HFFc6 (cell line): ENCODE measurements at places on chromosomes 1 and 21. TPM values are rescaled to one million over a fixed set of nuclear protein-coding genes. Genes with fewer than 3 reads are reported as not detected.

DNA sequence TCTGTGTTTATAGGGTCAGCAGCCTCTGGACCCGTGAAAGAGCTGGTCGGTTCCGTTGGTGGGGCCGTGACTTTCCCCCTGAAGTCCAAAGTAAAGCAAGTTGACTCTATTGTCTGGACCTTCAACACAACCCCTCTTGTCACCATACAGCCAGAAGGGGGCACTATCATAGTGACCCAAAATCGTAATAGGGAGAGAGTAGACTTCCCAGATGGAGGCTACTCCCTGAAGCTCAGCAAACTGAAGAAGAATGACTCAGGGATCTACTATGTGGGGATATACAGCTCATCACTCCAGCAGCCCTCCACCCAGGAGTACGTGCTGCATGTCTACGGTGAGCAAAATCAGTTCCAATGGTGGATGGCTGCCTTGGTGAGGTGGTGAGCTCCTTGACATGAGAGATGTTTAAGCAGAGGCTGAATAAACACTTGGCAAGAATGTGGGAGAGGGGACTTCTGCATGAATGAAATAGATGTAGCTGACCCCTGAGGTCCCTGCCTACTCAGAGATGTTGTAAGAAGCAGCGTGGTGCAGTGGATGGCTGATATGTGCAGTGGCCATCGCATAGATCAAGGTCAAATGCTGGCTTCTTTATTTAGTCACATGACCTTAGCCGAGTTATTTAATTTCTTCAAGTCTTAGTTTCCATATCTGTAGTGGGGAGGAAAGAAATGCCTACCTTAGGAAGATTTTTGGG, 9.3 kb downstream of the SLAMF7 start:
- peak; percentile 22 for DNase-seq

GRCh38 chr21:20999659-21000058, 1.4 kb downstream of the NCAM2 start:
- DNase-seq = peak; percentile 20

DNA sequence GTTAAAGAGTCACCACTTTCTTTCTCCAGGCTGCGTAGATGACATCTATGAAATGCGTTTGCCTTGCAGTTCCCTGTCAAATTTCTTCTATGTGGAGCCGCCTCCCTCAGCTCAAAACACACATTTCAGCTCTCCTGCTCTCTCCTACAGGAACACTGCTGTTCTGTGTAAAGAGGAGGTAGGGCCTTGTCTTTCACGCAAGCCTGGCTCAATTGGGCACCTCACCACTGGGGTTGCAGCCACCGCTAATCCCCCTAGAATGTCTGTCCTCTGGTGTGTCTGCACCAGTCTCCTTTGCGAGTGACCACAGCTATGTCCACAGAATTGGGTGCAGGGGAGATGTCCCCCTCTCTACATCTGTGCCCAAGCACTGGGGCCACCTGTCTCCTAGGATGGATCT, 31.8 kb upstream of the CFHR4 start:
- DNase-seq = no peak

DNA sequence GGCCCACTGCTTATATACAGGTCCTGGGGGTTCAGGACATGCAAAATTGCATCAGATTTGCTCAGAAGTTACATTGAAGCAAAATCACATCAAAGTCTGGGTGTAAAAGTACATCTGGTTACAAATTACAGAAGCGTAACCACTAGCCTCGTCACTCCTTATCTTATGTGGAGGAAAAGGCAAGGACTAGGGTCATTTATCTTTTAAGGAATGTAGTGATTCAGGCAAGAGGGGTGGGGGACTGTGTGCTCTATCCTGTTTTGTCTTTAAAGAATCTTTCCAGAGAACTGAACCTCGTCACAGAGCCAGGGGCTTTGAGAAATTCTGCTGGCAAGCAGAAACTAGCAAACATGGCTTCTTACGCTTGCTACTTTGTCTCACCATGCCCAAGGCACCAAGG, 61.1 kb upstream of the RAB4A start:
- DNase-seq = no peak

DNA sequence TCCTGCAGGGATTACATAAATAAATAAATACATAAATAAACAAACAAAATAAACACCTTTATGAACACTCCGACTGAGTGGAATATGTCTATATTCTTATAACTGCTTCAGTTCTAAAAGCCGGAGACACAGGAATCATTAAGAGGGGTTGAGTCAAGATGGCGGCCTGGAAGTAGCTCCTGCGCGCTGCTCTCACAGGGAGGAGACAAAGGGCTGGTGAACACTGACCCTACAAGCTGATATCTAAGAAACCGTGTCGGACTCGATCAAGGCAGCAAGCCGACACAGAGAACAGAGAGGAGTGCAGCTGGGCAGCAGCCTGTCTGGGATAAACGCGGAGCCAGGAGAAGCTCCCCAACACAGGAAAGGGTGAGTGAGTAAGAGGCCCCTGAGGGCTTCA, 1098.6 kb upstream of the NCAM2 start:
- DNase-seq = no peak

DNA sequence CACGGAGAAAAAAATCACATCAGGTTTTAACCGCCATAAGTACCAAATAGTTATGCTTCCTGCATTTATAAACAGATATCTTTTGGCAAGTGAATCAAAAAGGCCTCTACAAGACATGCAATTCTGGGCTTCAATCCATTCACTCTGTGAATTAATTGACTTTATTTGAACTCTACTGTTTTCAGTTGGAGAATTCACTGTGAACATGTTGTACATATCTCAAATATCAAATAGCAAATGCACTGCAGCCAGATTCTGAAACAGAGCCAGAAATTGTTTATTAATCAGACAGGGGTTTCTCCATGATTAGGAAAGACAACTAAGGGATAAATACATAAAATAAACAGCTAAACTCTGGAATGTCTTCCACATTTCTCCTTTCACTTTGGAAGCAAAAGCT, 445.4 kb upstream of the NFIA start:
- no peak for DNase-seq

The TIAM1 gene
- total RNA-seq = 0.36 TPM in 1 of 3 replicates, not detected in the others

The TTC39A gene
- total RNA-seq = 0.10 to 0.94 TPM (median 0.22 TPM) in 3 replicates

The TDRD5 gene
- not detected in 3 replicates for total RNA-seq

The PGLYRP4 gene
- not detected in 3 replicates for total RNA-seq

The RHBDL2 gene
- total RNA-seq = 0.65 to 1.6 TPM (median 0.99 TPM) in 3 replicates
